ENCODE measurements at places on chromosomes 1 and 21.

- no peak for DNase-seq
These were observed 5.5 kb upstream of the PRKAB2 start for GRCh38 chr1:147177611-147178380.

DNA sequence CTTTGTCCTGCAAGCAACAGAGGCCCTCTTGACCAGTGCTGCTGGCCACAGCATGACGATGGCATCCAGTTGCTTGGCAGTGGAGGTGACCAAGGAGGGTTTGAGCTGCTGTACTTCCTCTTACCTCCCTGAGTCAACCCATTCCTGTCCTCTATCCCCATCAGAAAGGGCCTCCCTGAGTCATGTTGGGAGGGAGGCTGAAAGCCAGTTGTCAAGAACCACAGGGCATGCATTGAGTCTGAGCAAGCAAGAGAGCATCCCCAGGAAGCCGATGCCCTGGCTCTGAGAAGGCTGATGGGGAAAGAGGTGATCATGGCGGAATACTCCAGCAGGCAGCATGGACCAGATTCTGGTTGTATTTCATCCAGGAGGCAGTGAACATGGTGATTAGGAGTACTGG is 69.6 kb downstream of the LACTBL1 start:
- DNase-seq = no peak

GRCh38 chr1:66351478-66351877 is 182.5 kb upstream of the SGIP1 start:
- DNase-seq = no peak

- no peak for DNase-seq
These were observed 26.2 kb upstream of the ERG start for GRCh38 chr21:38524168-38525153.

GRCh38 chr1:33970148-33970825 is 106.4 kb downstream of the HMGB4 start:
- no peak for DNase-seq

DNA sequence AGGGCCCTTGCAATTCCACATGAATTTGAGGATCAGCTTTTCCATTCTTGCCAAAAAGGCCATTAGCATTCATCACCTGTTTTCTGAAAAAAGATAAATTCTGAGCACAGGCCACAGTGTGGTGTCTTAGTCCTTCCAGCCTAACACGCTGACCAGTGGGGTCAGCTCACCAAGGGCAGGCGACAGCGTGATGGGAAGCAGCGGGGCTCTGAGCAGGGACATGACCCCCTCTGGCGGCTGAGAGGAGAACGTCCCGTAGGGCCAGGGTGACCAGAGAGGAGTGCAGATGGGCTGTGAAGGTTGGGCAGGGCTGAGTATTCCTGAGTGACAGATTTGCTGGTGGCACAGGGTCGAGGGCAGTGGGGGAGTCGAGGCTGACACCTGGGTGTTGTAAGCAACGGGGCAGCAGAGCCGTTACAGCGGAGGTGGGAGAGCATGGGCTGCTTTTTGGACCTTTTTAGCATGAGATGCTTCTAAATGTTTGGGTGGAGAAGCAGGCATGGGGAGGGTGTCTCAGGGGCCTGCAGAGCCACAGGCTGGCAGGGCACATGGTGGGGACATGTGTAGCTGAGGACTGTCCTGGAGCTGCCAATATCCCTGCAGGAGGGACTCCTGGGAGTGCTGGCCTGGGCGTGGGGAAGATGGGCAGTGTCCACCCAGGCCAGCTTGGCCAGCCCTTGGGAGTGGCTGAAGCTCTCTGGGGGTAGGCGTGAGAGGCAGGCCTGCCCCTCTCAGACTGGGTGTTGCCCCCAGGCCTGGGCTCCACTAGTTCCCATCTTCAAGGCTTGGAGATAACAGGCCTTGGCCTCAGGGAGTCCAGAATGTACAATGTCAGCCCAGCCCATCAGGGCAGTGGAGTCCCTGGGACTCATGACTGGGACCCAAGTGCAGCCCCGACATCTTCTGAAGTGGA is 8.6 kb upstream of the CALML6 start:
- DNase-seq = peak; percentile 92

DNA sequence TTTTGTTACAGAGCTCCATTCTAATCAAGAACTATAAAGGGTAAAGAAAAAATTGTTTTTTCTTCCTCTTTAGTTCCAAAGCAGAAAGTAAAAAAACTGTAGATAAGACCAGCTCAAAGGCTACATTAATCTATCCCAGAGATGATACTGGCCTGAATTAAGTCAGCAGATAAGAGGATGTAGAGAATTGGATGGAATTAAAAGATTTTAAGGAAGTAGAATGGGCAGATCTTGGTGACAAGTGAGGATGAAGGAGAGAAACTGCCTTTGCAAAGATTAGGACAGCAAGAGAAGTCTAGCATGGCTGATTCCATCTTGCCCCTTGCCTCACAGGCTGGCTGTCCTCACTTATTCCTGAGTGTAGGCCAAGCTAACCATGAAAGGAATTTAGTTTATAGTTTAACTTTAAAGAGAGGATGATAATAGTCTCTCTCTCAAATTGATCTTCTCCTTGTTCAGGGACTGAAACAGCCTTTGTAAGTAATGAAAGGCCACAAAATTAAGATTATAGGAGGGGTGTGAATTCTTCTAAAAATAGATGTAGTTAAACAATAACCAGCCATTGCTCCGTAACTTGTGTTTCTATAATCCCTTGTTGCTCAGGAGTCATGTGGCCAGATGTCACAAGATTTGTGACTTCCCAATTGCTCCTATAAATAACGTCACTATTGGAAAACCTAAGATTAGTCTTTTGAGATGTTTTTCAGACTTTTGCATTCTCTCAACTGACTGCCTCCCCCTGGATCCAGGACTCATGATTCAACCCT is 265.0 kb upstream of the USP24 start:
- DNase-seq = peak; percentile 55

- DNase-seq = no peak
These were observed 50.3 kb downstream of the GPR161 start for GRCh38 chr1:168086438-168086837.

GRCh38 chr1:229561141-229561540 is 2.6 kb upstream of the ABCB10 start:
- no peak for DNase-seq

DNA sequence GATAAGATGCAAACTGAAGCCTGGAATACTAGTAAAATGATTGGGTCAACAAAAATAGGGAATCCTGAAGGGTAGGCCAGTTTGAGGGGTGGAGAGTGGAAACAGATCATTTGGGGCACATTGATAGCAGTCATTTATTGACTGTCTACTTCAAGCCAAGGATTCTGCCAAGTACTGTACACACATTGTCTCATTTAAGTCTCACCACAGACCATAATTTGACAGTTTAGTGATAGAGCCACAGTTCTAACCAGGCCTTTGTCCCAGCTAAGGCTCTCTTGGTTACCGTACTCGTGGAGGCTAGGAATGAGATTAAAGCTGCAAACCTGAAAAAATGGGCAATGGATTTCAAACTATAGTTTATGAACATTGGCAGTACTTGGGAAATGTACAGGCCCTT is 11.2 kb downstream of the RBM15 start:
- DNase-seq = peak; percentile 11

- DNase-seq = no peak
These were observed 23.7 kb upstream of the DISP1 start for GRCh38 chr1:222791006-222791710.

DNA sequence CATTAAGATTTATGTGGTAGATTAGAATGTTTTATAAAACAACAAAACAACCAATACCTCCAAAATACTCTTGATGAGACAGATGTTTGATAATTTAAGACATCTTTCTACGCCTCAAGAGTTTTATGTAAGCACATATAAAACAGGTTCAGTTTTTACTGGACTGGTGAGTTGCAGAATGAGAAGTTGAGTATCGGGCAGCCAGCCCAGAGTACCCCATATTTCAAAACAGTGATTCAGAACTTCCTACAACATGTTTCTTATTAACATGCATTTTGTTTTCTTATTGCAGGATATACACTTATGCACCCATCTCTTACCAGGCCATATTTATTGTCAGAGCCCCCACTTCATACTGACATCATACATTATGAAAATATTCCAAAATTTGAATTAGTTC is 91.4 kb upstream of the RAVER2 start:
- no peak for DNase-seq

- DNase-seq = peak; percentile 12
These were observed 3.7 kb downstream of the MFSD2A start for GRCh38 chr1:39958403-39959200.

DNA sequence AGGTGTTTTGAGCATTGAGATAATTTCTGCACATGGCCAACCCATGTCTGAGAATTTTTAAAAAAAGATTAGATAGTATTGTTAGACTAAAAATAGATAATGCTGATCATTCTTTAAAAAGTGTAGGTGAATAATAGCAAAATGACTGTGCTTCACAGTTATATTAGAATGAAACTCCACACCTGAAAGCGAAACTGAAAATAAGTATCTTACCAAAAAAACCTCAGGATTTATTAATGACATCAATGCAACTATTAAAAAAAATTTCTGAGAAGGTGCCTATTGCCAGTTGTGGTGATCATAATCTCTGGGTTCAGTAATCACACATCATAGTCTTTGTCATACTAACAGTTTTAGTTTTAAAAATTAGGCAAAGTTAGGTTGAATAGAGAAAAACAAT is 36.5 kb downstream of the PLA2G4A start:
- peak; percentile 51 for DNase-seq

- no peak for DNase-seq
These were observed 44.2 kb downstream of the CAPN8 start for GRCh38 chr1:223621312-223621734.

DNA sequence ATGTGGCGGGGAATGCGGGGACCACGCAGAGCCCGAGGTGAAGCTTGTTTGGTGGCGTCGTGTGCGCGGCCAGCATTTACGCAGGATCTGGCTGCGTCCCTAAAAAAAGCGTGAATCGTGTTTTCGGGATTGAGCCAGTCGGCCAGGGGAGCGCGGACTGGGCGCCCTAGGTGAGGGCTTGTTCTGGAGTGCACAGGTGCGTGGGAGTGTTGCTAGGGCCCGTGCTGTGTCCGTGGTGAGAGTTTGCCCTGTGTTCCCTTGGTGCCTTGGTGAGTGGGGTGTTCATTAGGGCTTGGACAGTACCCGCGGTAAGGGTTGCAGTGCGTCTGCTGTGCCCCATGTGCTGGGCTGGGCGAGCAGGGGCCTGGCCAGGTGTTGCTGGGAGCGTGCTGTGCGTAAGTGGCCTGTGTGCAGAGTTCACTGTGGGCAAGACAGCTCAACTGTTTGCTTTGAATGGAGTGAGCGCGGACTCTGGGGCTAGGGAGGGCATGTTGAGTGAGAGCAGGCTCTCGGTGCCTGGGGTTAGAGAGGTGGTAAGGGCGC is 673 bp downstream of the CD46 start:
- DNase-seq = peak; percentile 61

DNA sequence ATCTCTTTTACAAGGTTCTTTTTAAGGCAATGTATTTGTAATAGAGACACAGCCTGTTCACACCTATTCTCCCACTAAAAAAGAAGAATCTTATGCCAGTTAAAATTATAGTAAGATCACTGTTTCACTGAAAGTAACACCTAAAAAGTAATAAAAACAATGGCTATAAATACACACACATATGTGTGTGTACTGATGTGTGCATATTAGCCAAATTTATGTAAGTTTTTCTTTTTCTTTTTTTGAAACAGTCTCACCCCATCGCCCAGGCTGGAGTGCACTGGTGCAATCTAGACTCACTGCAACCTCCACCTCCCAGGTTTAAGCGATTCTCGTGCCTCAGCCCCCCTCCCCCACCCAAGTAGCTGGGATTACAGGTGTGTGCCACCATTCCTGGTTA is 56.8 kb upstream of the SLC30A10 start:
- no peak for DNase-seq

- no peak for DNase-seq
These were observed 53.9 kb downstream of the PRSS38 start for GRCh38 chr1:227869279-227869842.

DNA sequence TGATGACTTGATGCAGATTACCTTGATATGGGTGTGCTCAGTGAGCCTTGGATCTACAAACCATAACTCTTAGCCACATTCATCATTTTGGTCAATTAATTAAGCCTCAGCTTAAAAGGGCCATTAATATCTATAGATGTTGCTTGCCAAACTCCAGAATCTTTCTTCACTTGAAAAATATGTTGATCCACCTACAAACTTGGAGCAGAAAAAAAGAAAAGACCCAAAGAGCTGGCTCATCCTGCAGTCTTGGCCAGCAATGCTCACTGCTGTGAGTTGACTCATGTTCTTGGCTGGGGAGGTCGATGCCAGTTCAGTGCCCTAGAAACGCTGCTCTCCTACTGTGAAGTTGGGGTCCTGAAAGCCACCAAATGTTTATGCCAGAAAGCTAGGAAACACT is 75.4 kb downstream of the DPT start:
- DNase-seq = no peak

DNA sequence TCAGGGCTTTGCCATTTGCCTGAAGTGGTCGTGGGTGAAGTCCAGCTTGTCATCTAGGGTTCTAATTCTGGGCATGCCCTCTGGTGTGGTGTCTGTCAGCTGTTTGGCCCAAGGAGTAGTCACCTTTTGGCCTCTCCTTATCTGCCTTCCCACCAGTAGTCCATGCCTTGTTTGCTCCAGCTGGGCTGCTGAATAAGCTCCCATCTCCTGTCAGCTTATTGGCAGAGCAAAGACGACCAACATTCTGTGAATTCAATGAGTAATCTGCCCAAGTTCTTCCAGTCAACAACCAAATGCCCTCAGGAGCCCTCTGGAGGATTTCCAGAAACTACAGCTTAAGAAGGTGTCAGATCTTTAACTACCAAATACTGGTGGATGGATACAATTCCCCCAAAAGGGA is 7.0 kb downstream of the BCAN start:
- no peak for DNase-seq

GRCh38 chr1:215728169-215728568 is 161.1 kb downstream of the KCTD3 start:
- DNase-seq = no peak

GRCh38 chr21:41859297-41859980 is 19.7 kb downstream of the PRDM15 start:
- no peak for DNase-seq

DNA sequence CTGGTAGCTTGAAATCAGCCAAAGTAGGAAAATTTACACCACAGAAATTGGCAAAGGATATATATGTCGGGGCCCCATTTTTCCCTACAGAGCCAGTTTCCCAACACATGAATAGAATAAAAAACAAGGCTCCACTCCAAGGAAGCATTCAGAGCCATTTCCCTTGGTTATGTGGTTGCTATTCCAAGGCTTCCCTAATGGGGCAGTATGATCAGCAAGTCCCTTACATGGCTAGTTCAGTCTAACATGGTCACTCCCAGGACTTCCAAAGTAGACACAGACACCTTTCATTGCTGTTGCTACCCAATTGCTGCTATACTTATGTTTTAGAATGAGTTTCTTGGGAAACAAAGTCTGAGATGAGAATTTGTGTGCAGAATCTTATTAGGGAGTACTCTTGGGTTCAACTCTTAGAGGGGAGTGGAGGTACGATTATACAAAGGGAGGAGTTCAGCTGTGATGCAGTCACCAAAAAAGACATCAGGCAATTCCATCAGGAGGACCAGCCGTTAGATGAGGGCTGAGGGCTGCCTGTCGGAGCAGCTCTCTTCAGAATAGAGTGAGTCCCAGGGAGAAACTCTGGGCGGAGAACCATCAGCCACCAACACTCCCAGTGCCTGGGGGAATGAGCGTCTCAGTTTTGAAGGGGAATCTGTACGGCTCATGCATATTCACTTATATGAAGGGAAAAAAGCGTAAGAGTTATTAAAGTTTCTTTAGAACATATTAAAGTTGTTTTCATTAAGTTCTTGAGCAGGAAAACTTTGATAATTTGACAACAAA is 92.9 kb downstream of the C21orf91 start:
- DNase-seq = peak; percentile 51

Data from OCI-M1 (cell line).